ENCODE measurements at places on chromosomes 1 and 21. TPM values are rescaled to one million over a fixed set of nuclear protein-coding genes. Genes with fewer than 3 reads are reported as not detected.
A peak's percentile ranks its signal among the peaks of the same experiment; 100 is the strongest.

Gene S100A2
- not detected for total RNA-seq

Gene PLEKHN1
- total RNA-seq = 3.0 TPM

Gene FAM167B
- 1.1 TPM for total RNA-seq

Gene HSPB7
- total RNA-seq = not detected

Gene DUSP23
- total RNA-seq = 22.2 TPM

Gene C4BPA
- not detected for total RNA-seq

Gene AVPR1B
- total RNA-seq = not detected

Gene OR10J1
- total RNA-seq = not detected

Gene IGSF9
- total RNA-seq = not detected

Gene PAFAH2
- total RNA-seq = 13.5 TPM

Gene CYP4Z1
- not detected for total RNA-seq

Gene GJC2
- 6.2 TPM for total RNA-seq

Gene ANGPTL1
- total RNA-seq = not detected

Gene FAM151A
- not detected for total RNA-seq

Gene MPL
- not detected for total RNA-seq

- DNase-seq = no peak
These were observed 12.5 kb upstream of the KCNA3 start for GRCh38 chr1:110687250-110687649.

- DNase-seq = peak; percentile 45
These were observed 10.9 kb upstream of the C4BPB start for GRCh38 chr1:207077470-207078377.

GRCh38 chr1:57772580-57773195, 348.8 kb upstream of the DAB1 start:
- no peak for DNase-seq

DNA sequence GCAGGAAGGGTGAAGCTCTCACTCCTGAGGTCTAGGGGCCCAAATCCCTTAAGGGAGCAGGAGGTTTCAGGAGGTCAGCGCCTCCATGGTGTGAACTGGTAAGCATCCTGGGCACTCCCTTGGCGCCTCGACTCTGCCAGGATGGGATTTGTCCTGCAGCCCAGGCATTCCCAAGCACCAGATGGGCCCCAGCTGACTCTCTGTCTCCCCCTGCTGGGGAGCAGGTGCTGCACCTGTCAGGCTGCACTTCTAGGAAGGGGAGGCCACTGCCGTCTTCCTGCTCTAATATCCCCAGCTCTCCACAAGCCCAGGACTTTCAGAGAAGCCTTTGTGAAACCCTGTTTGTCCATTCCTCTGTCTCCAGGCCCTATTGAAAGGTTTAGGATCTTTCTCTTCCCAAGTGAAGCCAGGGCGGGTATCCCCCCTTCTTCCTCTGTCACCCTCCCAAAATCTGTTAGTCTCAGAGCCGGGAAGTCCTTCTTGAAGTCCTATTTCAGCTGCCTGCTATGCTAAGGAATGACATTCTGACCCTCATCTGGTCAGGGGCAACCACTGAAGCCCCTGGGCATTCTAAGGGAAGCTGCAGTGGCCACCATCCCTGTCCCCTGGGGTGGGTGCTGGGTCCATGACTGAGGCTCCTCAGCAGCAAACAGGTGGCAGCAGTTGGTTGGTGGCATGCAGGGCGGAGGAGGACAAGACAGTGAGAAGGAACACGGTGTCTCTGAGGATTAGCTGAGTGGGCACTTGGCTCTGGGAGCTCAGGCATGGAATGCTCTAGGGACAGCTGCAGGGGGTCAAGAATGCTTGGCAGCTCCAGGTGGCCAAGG, 3.2 kb downstream of the MYBPH start:
- DNase-seq = peak; percentile 65

DNA sequence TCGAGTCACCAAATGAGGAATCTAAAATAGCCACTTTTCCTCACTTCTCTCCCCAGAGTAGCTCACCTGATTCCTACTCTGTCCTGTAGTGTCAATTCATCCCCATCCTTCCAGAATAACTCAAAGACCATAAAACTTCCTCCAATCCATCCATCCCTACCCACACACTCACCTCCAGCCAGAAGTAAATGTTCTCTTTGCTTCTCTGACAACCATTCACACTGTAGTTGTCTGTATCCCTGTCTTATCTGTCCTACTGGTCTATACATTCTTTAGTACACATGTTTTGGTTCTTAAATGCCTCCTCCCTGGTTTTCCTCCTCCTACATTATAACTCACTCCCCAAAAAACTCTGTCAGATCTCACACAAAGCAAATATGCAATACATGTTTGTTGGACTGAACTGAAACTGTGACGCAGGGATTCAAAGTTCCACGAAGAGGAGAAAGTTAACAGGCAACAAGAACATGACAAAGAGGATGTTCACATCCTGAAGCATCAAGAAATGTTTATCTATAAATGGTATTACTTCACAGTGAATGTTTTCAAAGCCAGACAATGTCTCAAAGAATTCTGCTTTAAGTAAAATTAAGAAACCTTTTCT, 11.0 kb downstream of the TP53BP2 start:
- no peak for DNase-seq

- no peak for DNase-seq
These were observed 104.7 kb downstream of the HLCS start for GRCh38 chr21:36861595-36862323.

DNA sequence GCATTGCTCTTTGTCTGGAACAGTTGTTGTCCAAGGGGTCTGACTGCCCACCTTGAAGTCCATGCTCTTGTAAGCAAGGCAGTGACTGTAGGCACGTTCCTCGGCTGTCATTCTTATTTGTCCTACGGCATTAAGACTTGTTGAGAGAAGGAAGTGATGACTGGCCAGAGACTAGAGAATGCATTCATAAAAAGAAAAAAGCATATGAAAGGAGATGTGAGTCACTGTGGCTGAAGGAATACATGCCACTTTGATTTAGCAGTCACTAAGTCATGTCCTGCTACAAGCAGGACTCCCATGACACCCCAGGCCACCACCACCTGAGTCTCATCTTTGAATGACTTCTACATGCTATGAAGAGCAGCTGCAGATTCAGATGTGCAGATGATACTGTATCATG, 50.5 kb downstream of the CNN3 start:
- no peak for DNase-seq

DNA sequence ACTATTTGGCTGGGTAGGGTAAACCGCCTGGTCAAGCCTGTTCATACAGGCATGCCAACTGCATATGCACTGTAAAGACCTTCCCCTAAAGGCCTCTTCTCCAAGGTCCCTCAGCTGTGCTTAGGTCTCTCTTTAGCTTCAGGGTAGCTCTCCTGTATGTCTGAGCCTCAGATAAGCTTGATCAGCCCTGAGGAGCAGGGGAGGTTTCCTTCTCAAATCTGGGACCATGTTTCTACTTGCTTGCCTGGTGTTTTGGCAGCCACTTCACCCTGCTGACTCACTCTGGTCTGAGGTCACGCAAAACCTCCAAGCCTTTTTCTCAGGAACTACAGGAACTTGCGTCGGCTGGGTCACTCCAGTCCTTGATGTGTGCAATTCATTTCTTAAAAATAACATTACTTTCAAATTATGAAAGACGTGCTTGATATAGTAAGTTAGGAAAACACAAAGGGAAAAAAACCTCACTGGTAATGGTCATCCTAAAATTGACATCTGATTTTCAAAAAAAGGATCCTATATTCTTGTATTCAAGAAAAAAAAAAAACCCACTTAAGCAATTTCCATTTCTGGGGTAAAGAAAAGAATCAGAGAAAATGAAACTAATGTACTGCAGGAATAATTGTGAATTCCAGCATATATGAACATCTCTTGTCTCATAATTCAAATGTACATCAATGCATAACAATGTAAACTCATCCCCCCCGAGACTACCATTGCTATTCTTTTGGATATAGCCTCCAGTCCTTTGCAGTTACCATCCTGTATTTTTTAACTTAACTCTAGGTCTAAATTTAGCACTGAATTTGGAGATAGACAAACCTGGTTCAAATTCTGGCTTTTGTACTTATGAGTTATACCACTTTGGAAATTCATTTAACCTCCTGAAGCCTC, 24.8 kb upstream of the RNF19B start:
- DNase-seq = no peak

DNA sequence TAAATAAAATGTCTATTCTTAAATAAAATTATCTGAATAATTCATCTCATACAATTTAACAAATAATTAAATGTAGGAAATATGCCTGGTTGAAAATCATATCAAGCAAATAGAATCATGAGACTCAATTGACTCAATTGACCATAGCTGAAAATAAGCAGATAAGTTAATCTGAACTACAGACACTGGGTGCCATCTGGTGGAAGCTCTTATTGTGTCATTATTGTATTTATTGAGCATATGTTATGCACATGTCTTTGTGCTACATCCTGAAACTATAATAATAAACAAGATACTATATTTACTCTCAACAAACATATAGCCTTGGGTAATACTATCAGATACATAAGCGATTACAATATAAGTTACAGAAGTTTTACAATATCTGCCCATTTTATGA, 41.0 kb downstream of the BRINP3 start:
- DNase-seq = no peak

GRCh38 chr1:54558434-54559030, 10.5 kb downstream of the ACOT11 start:
- no peak for DNase-seq

DNA sequence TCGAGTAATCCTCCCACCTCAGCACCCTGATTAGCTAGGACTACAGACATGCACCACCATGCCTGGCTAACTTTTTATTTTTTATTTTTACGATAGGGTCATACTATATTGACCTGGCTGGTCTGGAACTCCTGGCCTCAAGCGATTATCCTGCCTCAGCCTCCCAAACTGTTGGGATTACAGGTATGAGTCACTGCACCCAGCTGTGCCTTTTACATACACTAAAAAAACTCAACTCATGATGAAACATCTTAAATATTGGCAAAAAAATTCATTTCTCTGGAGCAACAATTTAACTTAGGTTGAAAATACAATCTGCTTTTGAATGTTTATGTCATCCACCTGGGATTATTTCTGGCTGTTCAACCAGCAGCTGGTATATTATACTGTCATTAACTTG, 598.3 kb upstream of the ZP4 start:
- no peak for DNase-seq

GRCh38 chr1:219159946-219160645, 13.6 kb upstream of the LYPLAL1 start:
- DNase-seq = no peak

- DNase-seq = no peak
These were observed 5.1 kb downstream of the SH2D1B start for GRCh38 chr1:162406811-162407210.

DNA sequence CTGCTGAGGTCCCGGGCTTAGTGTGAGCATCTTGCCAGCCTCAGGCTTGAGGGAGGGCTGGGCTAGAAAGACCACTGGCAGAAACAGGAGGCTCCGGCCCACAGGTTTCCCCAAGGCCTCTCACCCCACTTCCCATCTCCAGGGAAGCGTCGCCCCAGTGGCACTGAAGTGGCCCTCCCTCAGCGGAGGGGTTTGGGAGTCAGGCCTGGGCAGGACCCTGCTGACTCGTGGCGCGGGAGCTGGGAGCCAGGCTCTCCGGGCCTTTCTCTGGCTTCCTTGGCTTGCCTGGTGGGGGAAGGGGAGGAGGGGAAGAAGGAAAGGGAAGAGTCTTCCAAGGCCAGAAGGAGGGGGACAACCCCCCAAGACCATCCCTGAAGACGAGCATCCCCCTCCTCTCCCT, 7.2 kb upstream of the HTR6 start:
- DNase-seq = no peak

- no peak for DNase-seq
These were observed 7.3 kb downstream of the IL24 start for GRCh38 chr1:206904423-206905142.
